ENCODE measurements at places on chromosomes 12 and 14.

DNA sequence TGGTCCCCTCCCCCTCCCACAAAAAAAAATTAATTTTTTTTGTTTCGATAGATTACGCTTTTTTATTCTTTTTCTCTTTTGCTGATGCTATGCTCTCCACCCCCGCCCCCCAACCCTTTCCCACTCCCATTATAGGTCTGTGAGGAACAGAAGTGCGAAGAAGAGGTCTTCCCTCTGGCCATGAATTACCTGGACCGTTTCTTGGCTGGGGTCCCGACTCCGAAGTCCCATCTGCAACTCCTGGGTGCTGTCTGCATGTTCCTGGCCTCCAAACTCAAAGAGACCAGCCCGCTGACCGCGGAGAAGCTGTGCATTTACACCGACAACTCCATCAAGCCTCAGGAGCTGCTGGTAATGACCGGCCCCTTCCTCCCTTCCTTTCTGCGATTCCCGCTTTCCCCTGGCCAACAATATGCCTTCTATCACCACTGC, 2.3 kb downstream of the CCND2 start:
- DNase-seq: no peak

DNA sequence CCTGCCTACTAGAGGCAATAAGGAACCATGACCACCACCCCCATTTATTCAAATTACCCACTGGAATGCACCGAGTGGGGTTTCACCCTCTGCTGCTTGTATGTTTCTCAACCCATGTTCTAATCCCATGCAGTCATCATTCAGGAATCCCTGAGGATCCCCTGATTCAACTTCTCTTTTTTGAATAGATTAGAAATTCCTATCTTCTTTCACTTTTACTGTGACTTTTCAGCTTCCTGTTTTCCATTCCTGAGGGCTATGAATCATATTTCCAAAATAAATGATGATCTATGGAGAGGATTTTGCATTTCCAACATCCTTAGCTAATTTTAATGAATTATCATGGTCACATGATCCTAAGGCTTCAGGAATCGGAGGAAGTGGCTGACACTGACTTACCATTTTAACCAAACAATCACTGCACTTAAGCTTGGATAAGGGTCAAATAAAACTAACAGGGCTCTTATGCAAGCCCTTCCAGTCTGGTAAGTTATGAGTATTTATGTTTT, 19.4 kb upstream of the P2RX4 start:
- DNase-seq: peak; percentile 95

- peak; percentile 82 for DNase-seq
Measured at GRCh38 chr12:57129889-57130288, 1.6 kb downstream of the LRP1 start.

DNA sequence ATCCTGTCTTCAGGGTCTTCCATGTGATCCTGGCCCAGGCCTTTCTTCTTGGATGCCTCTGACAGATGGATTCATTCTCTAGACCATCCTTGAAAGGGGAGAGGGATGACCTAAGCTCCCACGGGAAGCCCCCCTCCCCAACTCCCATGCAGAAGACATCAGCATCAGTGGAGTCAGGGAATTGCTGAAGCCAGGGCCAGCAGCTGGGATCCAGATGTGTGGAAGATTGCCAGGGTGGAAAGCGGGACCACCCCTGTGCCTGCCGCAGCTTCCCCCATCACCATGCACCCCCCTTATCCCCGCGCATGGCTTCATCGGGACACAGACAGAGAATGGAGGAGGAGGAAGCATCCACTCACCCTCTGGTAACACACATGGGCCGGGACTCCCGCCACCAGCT, 183.6 kb upstream of the PRMT8 start:
- DNase-seq: no peak

- DNase-seq: no peak
Measured at GRCh38 chr12:112354399-112354798, 27.8 kb downstream of the HECTD4 start.

GRCh38 chr12:16152885-16153673, 124.4 kb downstream of the SLC15A5 start:
- DNase-seq: no peak

DNA sequence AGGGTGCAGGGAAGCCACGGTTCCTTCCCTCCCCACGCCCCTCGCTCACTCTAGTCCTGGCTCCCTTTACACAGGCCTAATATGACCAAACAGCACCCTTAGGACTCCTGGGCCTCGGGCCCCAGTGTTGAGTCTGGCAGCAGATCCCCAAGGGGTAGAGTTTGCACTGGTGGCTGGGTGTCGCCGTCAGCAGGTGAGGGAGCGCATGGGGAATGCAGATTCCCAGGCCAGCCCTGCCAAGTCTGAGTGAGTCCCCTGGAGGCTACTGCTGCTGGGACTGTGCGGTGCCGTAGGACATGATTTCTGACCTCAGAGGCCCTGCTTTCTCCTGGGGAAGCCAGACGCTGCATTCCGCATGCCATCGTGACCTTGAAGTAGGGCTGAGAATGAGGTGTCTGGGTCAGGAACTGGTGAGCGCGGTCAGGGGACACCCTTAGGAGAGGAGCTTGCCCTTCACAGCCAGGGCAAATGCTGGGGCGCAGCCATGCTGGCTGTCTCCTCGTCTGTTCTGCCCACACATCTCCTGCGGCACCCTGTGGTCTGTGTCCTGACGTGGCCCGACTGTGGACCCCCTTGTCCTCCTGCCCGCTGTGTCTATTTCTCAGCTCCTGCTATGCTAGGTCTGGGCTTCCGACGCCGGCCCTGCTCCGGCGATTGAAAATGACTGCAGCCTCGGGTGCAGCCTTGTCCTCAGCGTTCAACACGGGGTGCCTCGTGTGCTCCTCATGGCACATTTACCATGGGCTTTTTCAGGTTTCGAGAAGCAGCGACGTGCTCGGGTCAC, 37.6 kb upstream of the PRMT8 start:
- DNase-seq: no peak

- DNase-seq: no peak
Measured at GRCh38 chr12:98449584-98449983, 65.8 kb upstream of the TMPO start.

DNA sequence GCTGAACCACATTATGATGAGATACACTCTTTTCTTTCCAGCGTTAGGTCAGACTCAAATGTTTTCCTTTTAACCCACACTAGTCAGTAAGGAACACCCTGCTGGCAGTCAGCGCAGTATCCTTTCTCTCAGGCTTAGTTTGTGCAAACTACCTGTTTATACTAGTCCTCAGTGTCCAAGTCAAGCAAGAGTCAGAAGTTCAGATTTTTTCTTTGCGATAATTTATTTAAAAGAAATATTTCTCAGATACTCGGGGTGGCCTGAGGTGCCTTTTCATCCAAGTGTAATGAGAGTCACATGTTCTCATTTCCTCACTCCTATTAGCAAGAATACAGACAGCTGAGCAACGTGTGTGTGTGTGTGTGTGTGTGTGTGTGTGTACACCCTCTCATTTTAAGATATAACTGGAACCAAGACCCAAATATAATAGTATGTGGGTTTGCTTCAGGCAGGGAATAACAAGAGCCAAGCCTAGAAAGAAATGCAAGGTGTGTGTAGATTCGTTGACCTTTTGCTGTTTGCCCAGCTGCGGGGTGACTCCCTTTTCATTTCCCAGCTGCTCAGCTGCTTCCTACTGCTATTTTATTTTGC, 182.7 kb downstream of the KICS2 start:
- peak; percentile 59 for DNase-seq

DNA sequence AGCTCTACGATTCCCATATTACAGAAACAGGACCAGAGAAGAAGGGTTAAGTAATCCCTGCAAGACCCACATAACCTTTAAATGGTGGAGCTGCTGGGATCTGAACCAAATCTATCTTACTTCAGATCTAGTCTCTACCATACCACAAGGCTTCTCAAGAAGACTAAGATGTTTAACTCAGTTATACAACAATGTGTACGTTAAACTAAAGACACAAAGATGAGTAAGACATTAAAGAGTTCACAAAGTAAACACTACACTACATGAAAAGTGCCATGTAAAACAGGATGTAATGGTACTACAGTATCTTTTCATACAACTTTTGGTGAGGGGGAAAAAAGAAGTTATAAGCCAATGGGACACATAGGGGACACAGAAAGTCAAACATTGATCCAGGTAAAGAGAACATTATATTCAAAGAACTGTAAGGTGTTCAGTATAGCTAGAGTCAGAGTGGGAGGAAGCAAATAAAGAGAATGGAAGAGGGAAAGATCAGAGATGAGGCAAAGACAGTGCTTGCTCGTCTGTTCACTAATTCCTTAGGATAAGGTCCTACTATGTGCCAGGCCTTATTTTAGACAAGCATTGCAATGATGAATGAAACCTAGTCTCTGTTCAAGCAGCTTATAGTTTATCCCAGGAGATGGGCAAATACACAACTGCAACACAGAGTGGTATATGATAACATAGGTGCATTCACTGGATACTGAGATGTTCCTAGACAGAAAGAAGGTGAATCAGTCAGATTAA, 7.7 kb downstream of the TMED10 start:
- DNase-seq: no peak
